ENCODE measurements at places on chromosomes 1 and 21.

- no peaks in the 10 kb centered on the region for H3K27me3 ChIP-seq
- no peak overlapping the region for H3K4me3 ChIP-seq
Observed at GRCh38 chr1:89928506-89928905, 66.4 kb upstream of the ZNF326 start.

DNA sequence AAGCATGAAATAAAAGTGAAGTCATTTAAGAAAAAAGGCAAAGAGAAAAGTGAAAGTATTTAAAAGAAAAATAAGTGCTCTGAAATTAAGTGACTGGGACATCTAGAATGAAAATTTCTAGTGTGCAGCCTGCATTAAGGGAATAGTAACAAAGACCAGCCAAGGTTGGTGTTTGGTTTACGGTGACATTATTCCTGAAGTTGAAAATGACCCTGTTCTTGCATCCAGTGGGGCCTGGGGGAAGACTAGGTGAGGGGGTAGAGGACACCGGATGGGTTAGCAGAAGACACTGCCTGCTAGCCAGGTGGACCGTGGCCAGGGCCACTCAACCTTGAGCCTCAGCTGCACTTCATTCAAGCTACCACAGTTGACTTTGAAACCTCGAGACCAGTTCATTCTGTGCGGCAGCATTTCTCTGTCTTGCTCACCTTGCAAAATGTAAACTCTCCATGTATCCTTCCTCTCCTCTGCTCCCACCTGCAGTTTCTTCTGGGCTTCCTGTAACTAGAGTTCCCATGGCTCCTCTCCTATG lies 14.3 kb upstream of the KCNK1 start:
- H3K4me3 ChIP-seq = no peak overlapping the region
- H3K4me1 ChIP-seq = no peaks in the 10 kb centered on the region
- H3K27me3 ChIP-seq = no peaks in the 10 kb centered on the region
- H3K27ac ChIP-seq = no peak overlapping the region
- DNase-seq = no peak

GRCh38 chr1:90718411-90719329 lies 1.6 kb upstream of the BARHL2 start:
- H3K36me3 ChIP-seq = no peaks in the 10 kb centered on the region
- no peak overlapping the region for H3K4me3 ChIP-seq
- H3K27ac ChIP-seq = no peak overlapping the region
- peaks cover 90% of the 10 kb centered on the region for H3K27me3 ChIP-seq
- H3K4me1 ChIP-seq = peaks cover 13% of the 10 kb centered on the region
- DNase-seq = no peak

GRCh38 chr1:184634296-184634695 lies 120.4 kb downstream of the EDEM3 start:
- no peak overlapping the region for H3K4me3 ChIP-seq
- H3K36me3 ChIP-seq = no peaks in the 10 kb centered on the region
- no peaks in the 10 kb centered on the region for H3K27me3 ChIP-seq
- no peaks in the 10 kb centered on the region for H3K4me1 ChIP-seq
- H3K27ac ChIP-seq = no peak overlapping the region

DNA sequence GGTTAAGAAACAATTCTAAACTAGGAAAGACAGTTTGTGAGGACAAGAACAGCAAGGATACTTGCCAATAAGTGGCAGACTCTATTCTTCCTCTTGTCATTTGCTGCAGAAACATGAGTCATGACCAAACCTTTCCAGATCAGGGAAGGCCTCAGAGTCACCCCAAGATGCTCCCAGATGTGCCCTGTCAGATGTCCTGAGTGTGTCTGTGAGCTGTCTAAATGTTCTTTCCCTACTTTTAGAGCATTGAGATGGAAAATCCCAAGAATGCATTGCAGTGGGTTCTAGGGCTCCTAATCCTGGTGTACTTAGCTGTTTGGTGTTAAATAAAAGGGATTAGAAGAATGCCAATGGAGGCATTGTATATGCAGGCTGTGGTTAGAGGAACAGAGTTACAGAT lies 57.5 kb upstream of the KIAA0040 start:
- no peak for DNase-seq
- H3K27ac ChIP-seq = no peak overlapping the region
- H3K4me1 ChIP-seq = no peaks in the 10 kb centered on the region
- no peak overlapping the region for H3K4me3 ChIP-seq

GRCh38 chr1:35564884-35565741 lies 7.5 kb downstream of the NCDN start:
- DNase-seq = no peak
- no peaks in the 10 kb centered on the region for H3K27me3 ChIP-seq
- no peaks in the 10 kb centered on the region for H3K4me1 ChIP-seq

DNA sequence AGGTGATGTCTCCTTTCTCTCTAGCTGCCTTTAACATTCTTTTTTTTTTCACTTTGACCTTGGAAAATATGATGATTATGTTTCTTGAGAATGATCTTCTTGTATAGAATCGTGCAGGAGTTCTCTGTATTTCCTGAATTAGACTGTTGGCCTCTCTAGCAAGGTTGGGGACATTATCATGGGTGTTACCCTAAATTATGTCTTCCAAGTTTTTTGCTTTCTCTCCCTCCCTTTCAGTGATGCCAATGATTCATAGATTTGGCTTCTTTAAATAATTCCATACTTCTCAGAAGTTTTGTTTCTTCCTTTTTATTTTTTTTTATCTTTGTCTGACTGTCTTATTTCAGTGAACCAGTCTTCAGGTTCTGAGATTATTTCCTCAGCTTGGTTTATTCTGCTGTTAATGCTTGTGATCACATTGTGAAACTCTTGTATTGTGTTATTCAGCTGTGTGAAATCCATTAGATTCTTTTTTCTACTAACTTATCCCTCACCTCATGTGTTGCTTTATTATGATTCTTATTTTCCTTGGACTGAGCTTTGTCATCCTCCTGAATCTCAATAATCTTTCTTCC lies 268.4 kb upstream of the NRIP1 start:
- H3K36me3 ChIP-seq = no peaks in the 10 kb centered on the region
- H3K27ac ChIP-seq = no peak overlapping the region
- H3K4me3 ChIP-seq = no peak overlapping the region
- no peaks in the 10 kb centered on the region for H3K27me3 ChIP-seq

- peaks cover 15% of the 10 kb centered on the region for H3K4me1 ChIP-seq
- H3K4me3 ChIP-seq = peak within 1 kb of the TSS; percentile 97
- H3K27ac ChIP-seq = peak within 1 kb of the TSS; percentile 88
- no peaks in the 10 kb centered on the region for H3K27me3 ChIP-seq
Observed at GRCh38 chr1:85259118-85259911, at the start of gene C1orf52. Gene C1orf52 (minus strand): TSS chr1:85259662. CDS start chr1:85259633, 29 bp downstream.

DNA sequence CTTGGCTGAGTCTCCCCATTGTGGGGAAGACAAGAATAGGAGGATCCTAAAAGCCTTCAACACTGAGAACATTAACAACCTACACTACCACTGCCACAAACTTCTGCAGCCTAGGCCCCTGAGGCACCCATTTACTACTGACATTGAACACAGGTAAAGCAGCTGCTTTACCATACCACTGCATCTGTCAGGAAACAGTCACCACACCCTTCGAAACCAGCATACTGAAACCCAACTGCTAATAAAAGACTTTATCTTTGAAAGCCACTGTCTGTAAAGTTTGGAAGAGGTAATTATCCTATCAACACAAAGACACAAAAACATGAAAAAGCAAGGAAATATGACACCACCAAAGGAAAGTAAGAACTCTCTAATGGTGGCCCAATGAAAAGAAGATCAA lies 7.4 kb downstream of the IFNAR1 start:
- no peaks in the 10 kb centered on the region for H3K27me3 ChIP-seq
- DNase-seq = no peak
- H3K36me3 ChIP-seq = peaks cover 9% of the 10 kb centered on the region
- H3K4me1 ChIP-seq = peaks cover 30% of the 10 kb centered on the region
- H3K4me3 ChIP-seq = no peak overlapping the region

- no peak overlapping the region for H3K4me3 ChIP-seq
- H3K36me3 ChIP-seq = no peaks in the 10 kb centered on the region
- DNase-seq = no peak
- no peak overlapping the region for H3K27ac ChIP-seq
- H3K4me1 ChIP-seq = no peaks in the 10 kb centered on the region
Observed at GRCh38 chr1:245209658-245210435, 55.1 kb downstream of the KIF26B start.

GRCh38 chr1:65208563-65208973 lies 60.6 kb downstream of the AK4 start:
- no peaks in the 10 kb centered on the region for H3K27me3 ChIP-seq
- no peaks in the 10 kb centered on the region for H3K36me3 ChIP-seq
- DNase-seq = no peak
- H3K4me3 ChIP-seq = no peak overlapping the region
- no peak overlapping the region for H3K27ac ChIP-seq

DNA sequence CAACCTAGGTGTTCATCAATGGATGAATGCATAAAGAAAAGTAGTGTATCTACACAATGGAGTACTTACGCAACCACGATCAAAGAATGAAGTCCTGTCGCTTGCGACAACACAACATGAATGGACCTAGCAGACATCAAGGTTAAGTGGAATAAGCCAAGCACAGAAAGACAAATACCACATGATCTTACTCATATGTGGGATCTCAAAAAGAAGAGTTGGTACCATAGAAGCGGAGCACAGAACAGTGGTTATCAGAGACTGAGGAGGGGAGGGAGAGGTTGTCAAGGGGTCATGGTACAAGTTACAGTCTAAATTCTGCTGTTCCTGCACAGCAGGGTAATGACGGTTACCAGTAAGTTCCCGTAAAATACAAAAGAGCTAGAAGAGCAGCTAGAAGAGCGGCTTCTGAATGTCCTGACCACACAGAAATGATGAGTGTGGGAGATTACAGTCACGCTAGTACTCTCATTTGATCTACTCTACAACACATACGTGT lies 36.7 kb downstream of the NPHP4 start:
- no peaks in the 10 kb centered on the region for H3K4me1 ChIP-seq
- no peak overlapping the region for H3K27ac ChIP-seq
- H3K36me3 ChIP-seq = no peaks in the 10 kb centered on the region
- DNase-seq = no peak

DNA sequence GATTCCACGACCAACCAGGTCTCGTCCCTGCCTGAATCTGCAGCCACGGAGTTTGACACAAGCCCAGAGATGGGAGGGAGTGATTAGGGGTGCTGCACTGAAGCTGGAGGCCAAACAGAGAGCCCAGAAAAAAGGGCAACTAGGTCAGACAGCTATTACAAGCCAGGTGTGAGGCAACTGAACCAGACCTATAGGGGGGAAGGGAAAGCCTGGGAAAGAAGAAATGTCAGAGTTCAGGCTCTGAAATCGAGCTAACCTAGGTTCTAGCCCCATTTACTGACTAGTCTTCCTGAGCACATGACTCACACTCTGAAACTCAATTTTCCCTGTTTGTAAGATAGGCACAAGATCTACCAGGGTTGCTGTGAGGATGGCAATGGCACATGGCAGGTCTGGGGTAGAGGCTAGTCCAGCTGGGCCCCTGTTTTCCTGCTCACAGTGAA lies 1.7 kb downstream of the DHCR24 start:
- no peak for DNase-seq
- H3K4me1 ChIP-seq = no peaks in the 10 kb centered on the region
- H3K27me3 ChIP-seq = no peaks in the 10 kb centered on the region
- H3K4me3 ChIP-seq = no peak overlapping the region

DNA sequence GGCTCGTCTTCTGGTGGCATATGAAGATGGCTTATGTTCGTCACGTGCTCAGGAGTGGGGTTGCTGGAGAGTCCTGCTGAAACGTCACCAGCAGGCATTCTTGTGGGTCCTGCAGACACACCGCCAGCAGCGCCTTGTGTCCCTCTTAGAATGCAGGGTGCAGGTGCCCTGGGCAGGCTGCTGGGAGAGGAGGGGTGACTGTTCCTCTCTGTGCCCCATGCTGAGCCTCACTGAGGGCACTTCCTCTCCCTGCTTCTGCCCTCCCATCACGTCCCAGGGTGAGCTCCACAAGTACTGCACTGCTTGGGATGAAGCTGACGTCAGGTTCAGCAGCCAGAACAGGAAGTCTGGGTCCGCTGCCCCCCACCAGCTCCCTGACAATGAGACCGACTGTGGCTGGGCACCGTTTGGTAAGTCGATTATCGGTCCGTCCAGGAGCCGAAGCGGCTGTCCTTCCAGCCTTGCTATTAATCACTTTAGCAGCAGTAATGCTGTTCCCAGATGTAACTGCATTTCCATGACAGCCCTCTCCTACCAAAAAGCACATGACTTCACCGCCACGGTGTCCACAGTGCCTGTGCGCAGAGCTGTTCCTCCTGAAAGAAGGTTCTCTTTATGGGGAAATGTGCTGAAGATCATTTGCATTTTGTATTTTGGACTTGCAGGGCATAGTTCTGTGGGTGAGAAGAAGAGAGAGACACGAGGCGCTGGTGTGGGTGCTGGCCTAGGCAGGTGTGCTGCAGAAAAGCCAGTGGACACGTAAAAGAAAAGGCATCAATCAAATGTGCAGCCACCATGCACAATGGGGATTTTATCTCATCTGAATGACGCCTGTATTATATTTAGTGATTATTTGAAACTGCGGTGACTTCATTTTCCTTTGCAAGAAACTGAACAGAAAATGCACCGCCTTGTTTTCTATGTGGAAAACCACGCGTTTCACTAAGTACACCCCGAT lies 21.0 kb downstream of the SLC37A1 start:
- H3K36me3 ChIP-seq = peaks cover 28% of the 10 kb centered on the region
- DNase-seq = no peak
- no peaks in the 10 kb centered on the region for H3K4me1 ChIP-seq
- no peak overlapping the region for H3K4me3 ChIP-seq

DNA sequence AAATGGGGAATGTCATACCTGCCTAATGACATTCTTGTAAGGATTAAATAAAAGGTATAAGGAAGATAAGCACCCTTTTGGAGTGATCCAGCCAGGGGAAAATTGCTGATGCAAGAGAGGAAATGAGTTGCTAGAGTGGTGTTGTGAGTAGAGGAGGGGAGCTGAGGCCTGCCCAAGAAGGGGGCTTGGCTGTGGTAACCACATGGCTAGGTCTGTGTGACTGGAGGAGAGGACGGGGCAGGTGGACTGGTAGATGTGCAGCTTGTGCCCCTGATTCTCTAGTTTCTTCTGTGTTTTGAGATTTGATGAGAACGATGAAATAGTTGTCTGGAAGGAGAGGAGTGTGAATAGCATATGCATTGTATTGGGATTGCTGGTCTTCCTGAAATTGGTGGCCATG lies 6.6 kb downstream of the TXLNA start:
- DNase-seq = no peak
- H3K4me3 ChIP-seq = no peak overlapping the region
- peaks cover 5% of the 10 kb centered on the region for H3K4me1 ChIP-seq
- no peaks in the 10 kb centered on the region for H3K27me3 ChIP-seq
- H3K36me3 ChIP-seq = peaks cover 63% of the 10 kb centered on the region

GRCh38 chr1:243548516-243548915 lies 292.7 kb downstream of the SDCCAG8 start:
- H3K27ac ChIP-seq = no peak overlapping the region
- no peak for DNase-seq

DNA sequence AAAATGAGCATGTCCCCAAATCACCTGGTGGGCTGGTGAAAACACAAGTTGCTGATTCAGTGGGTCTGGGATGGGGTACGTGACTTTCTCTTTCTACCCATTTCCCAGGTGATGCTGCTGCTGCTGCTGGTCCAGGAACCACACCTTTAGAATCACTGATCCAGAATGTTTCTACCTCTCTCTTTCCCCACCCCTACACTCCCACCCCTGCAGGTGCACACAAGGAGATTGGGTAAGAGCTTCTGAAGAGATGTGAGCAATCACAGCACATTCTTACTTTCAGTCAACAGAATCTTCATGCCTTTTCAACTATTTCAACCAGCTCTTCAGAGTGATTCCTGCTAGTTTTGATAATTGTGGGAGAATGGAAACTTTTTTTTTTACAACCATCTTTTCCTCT lies 130.9 kb downstream of the LMX1A start:
- no peak overlapping the region for H3K27ac ChIP-seq
- H3K27me3 ChIP-seq = no peaks in the 10 kb centered on the region
- no peak for DNase-seq
- no peaks in the 10 kb centered on the region for H3K36me3 ChIP-seq

GRCh38 chr1:64051796-64052195 lies 151.6 kb upstream of the UBE2U start:
- DNase-seq = no peak
- H3K4me3 ChIP-seq = no peak overlapping the region
- no peak overlapping the region for H3K27ac ChIP-seq
- H3K36me3 ChIP-seq = no peaks in the 10 kb centered on the region
- H3K4me1 ChIP-seq = no peaks in the 10 kb centered on the region

All from effector memory CD4-positive, alpha-beta T cell (primary cell).